CD4-positive, alpha-beta T cell treated with Interferon gamma for 1 hour (primary cell): ENCODE measurements at places on chromosomes 12 and 14.

DNA sequence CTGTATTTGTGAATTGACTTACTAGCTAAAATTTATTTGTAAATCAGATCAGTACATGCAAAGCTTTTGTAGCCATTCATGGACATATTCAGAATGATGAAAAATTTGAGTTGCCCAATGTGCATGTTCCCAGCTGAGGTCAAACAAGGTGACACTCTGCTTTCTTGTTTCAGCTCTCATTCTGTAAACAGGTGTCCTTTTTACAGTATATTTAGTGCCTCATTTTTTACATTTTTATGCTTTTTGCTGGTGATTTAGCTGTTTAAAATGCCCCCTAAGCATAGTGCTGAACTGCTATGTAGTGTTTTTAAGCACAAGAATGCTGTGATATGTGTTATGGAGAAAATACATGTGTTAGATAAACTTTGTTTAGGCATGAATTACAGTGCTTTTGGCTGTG, 76.3 kb downstream of the MIA2 start:
- DNase-seq, result no peak

DNA sequence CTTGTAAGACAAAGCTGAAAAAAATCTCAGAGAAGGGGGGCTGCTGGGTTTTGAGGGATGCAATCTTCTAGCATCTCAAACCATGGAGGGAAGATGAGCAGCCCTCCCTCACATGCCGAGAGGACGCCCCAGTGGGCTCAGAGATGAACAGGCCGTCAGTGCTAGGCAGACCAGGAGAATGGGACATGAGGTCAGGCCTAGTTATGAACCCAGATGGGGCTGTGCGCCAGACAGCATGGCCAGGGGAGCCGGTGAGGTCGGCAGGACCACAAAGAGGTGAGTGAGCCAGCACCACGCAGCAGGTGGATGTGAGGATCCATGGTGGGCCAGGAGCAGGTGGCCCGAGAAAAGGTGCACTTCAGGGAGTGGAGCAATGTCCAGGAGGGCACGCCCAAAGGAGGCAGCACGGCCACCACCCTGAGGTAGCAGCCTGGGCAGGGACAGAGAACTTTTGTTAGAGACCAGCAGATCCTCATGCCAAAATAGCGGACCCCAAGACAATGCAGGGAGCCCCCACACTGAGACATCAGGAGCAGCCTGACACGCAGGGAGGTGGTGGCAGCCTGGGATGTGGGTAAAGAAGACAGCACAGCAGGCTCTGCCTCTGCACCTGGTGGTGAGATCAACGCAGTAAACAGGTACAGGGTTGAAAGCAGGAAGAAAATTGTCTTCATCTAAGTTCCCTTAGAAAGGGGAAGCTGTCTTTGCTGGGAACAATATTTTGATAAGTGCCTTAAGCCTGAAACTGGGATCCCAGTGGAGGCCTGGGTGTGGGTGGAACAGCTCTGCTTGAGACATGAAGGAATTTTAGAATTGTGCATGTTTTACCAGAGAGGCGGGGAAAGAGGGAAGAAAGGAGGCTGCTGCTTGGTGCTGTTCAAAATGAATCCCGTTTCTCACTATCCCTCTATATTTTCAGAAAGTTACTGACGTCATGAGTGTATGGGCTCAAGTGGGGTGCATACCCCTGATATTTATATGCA, 17.8 kb upstream of the MCRS1 start:
- DNase-seq, result no peak

- DNase-seq, result no peak
Measured at GRCh38 chr14:58638231-58639197, 752 bp downstream of the DACT1 start.

GRCh38 chr12:120342175-120343038, 14.8 kb upstream of the PLA2G1B start:
- DNase-seq, result no peak

DNA sequence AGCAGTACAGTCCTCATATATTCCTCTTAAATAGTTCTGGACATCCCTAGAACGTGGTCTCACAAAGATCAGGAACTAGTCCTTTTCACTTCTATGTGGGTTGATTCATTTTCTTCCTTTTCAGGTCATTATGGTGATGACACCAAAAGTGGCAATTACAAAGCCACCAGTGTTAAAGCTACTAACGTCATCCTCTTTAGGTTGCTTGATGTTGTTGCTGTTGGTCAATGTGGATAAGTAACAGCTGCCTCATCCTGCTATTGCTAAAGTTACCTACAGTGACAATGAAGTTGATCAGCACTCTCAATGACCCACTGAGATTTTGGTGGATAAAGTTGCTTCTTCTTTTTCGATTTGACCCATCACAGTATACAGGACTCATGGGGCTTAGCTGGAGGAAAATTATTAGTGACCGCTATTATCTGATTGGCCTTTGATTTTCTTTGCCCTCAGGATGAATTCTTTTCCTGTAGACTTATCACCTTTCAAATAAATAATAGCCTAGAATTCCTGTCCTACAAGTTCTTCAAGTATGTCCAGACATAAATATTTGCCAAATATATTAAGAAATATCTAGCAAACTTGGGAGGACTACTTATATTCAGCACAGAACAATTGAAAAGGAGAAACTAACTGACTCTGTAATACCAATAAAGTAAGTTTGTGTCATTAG, 54.0 kb upstream of the ATP2B1 start:
- no peak for DNase-seq

DNA sequence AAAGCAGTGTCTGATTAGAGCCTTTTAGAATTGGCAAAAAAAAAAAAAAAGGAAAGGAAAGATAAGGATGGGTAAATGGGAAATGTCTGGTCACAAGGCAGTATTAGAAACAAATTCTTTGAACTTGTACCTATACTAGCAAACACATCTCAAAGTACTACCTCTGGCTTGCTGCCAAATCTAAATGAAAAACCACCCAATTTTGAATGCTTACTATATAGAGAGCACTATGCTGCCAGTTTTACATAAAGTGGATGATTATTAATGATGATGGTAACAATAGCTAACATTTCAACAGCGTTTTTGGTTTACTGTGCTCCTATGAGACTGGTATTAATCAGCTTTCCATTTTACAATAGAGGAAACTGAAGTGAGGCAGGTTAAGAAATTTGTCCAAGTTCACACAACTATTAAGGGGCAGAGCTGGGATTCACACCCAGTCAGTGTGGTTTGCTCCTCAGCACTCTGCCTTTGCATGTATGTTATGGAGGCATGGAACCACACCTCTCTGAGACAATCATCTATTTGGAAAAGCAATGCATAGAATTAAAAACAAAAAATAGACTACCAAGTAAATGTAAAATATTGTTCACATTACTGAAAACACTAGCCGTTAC, 34.2 kb downstream of the ATP2B1 start:
- no peak for DNase-seq

DNA sequence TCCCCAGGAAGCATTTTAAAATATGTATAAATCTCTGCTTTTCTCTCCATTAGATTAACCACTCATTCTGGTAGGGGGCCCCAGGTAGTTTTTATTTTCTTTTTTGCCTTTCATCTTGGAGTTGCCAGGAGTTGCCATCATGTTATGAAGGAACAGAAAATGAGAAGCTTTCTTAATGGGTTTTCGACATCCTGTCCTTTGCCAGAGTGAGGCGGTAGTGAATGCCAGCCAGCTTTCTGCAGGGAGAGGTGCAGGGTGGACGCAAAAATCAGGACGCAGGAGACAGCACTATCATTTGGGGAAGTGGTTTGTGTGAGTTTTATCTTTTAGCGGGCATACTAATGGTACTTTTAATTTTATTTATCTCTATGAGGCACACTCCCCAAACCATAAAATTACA, 1.7 kb downstream of the RASSF8 start:
- DNase-seq, result no peak

- DNase-seq, result no peak
Measured at GRCh38 chr14:33010495-33010894, 71.8 kb downstream of the NPAS3 start.

DNA sequence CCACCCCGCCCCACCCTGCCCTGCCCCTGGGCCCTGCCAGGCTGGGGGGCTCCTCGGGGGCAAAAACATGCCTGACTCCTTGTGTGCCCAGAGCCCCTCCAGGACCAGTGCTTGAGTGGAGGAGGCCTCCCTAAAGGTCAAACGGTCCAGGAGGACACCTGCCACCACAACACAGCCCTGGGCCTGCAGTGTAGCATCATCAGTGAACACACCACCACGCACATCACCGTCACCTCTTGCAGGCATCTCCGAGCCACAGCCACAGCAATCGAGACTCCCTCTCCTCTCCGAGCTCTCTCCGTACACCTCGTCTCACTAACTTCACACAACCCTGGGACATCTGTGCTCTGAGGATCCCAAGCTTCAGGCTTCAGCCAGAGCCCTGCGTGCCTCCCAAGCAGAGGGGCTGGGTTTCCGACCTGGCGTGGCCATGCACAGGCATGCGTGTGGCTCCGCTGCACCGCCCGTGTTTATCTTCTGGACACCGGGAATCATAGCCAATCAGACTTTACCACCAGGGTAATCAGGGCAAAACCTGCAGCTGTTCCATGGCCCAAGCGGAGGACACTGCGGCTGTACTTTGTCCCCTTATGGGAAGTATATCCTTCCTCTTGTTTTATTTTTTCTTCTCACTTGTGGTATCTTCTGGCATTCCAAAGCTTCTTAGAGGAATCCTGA, 6.2 kb upstream of the DIO3 start:
- no peak for DNase-seq

- peak; percentile 48 for DNase-seq
Measured at GRCh38 chr12:48296586-48297282, 54.0 kb downstream of the ZNF641 start.

- DNase-seq, result no peak
Measured at GRCh38 chr14:35252451-35252868, 39.7 kb upstream of the PSMA6 start.

- peak; percentile 98 for DNase-seq
Measured at GRCh38 chr14:23301288-23301968, 1.2 kb downstream of the PPP1R3E start.

- DNase-seq, result no peak
Measured at GRCh38 chr14:63276016-63276415, 42.7 kb downstream of the GPHB5 start.

- DNase-seq, result no peak
Measured at GRCh38 chr12:47804171-47804570, 15.5 kb downstream of the HDAC7 start.

GRCh38 chr12:58416236-58416635, 474.9 kb downstream of the ATP23 start:
- no peak for DNase-seq

DNA sequence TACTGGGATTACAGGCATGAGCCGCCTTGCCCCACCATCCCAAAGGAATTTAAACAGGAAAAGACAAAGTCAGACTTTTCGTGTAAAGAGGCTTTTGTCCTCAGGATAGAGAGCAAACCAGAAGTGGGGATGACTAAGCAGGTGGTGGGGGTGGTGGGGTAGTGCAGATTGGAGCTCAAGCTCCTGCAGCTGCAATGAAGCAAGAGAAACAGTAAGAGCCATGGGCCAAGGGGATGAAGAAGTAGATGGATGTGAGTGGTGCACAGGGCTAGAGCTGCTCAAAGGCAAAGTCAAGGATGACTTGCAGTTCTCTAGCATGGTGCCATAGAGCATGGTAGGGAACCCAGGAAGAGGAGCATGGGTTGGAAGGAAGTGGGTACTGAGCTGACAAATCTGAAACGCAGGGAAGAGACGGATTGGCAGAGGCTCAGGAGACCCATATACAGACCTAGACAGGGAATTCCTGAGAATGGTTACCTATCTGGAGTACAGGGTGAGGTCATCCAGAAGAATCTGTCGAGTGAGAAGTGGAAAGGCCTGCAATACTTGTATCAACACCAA, 11.4 kb upstream of the RNF34 start:
- no peak for DNase-seq

GRCh38 chr12:71166280-71166679, 8.5 kb upstream of the TSPAN8 start:
- DNase-seq, result no peak

DNA sequence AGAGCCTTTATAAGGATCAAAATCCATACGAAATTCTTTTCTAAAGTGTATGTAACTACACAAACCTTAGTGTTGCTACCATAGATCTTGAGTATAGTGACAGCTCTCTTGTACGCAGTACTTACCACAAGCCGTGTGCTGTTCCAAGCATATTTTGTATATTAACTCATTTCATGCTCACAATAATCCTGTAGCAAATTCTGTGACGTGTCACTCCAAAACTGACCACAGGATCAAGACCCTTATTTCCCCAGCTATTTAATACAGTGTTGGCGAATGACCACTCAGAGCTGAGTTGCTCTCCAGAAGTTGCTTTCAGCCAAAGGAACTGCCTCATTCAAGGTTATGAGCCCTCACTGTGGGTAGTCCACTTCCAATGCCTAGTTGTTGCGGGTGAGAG, 169.8 kb downstream of the BTG1 start:
- no peak for DNase-seq

DNA sequence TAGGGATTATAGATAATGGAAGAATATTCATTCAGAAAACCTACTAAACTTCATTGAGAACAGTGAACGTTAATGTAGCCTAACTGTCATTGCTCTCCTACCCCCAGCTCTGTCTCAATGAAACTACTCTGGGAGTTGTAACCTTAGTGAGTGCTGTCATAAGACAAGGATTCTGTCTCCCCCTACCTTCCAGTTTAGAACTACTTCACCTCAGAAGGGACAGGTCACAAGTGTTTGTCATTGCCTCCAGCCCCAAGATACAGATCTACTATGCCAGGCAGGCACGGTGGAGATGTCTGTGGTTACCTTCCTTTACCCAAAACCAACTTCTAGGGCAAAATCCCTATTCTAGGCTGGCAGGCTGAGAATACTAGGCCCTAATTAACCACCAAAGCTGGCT, 833.1 kb upstream of the SEL1L start:
- no peak for DNase-seq
